ENCODE measurements at places on chromosomes 5 and 9. TPM values are rescaled to one million over a fixed set of nuclear protein-coding genes. Genes with fewer than 3 reads are reported as not detected.

Gene GPR107
- 17.7 TPM for total RNA-seq

Gene PCDHB12
- total RNA-seq: 3.6 TPM

Gene FAM153A
- total RNA-seq: not detected

Gene ADAMTS6
- 28.7 TPM for total RNA-seq

Gene CORO2A
- 0.11 TPM for total RNA-seq

Gene ENTR1
- 66.4 TPM for total RNA-seq

Gene IFNA13
- not detected for total RNA-seq
